Fibroblast of skin of left biceps (primary cell): ENCODE measurements at places on chromosomes 7 and 10.

GRCh38 chr7:44272981-44273380 is 52.4 kb downstream of the CAMK2B start:
- DNase-seq: no peak

DNA sequence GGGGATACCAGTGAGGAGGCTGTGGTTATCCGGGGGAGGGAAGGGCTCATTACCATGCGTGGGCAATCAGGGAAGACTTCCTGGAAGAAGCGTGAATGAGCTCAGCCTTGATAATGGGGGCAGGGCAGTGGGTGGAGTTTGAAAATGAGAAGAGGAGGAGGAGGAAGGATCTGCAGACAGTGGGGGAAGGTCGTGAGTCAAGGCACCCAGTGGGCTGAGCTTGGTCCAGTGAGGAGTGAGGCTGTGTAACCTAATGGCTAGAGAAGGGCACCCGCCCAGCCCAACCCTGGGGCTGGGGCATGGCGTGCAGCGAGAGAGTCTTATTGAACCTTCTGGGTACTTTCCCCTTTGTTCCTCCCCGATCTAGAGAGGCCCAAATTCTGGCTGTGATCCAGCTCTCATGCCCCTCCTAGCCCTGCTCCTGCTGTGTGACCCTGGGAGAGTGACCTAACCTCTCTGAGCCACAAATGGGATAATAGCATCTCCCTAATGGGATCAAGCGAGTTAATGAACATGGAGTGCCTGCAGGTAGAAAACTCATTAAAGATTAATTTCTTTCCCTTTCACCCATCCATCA is 31.5 kb downstream of the CLIP2 start:
- no peak for DNase-seq

- no peak for DNase-seq
Measured at GRCh38 chr7:153087498-153087897, 327.9 kb downstream of the ACTR3B start.

GRCh38 chr10:132335189-132336063 is 3.4 kb downstream of the LRRC27 start:
- no peak for DNase-seq

DNA sequence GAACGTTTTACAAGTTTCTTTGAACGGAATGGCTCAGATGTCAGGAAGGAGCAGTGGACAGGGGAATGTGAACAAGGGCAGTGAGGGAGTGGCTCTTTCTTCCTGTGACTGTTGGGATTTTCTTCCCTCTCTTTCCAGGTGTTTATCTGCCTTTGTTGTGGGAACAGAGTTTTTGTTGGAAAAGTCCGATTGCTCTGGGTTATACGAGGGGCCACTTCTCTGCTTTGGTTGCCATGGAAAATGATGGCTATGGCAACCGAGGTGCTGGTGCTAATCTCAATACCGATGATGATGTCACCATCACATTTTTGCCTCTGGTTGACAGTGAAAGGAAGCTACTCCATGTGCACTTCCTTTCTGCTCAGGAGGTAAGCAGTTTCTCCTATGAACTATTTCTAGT is 41.4 kb downstream of the ZRANB1 start:
- no peak for DNase-seq

- no peak for DNase-seq
Measured at GRCh38 chr7:39406467-39406866, 159.7 kb upstream of the YAE1 start.
